Activated CD8-positive, alpha-beta memory T cell treated with anti-CD3 and anti-CD28 coated beads, Interleukin-2, amount 50 U/mL, for 48 hours (primary cell): ENCODE measurements at places on chromosomes 4 and X.

GRCh38 chr4:47032405-47033106 lies 1.2 kb downstream of the GABRB1 start:
- peak; percentile 73 for DNase-seq

DNA sequence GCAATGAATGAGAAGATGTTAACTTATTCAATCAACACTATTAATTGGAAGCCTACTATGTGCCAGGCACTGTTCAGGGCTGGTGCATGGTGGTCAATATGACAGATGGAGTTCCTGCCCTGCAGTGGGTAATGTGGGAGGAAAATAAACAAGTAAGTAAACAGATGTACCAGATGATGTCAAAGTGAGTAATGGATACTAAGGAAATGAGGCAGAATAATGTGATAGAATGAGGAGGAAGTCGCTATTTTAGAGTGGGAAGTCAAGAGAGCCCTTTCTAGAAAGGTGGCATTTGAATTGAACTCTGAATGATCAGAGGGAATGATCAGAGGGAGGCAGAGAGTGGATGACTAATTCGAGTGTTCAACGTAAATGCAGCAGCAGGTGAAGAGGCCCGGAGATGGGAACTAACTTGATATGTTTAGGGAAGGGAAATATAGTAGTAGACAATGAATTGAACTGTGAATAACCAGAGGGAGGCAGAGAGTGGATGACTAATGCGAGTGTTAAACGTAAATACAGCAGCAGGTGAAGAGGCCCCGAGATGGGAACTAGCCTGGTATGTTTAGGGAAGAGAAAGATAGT lies 48.3 kb downstream of the HMGB3 start:
- no peak for DNase-seq

- DNase-seq, result no peak
Measured at GRCh38 chr4:116303736-116304188, 781.6 kb downstream of the TRAM1L1 start.

GRCh38 chr4:182684796-182685195 lies 232.4 kb downstream of the DCTD start:
- no peak for DNase-seq

- DNase-seq, result no peak
Measured at GRCh38 chr4:100424376-100424775, 93.4 kb downstream of the EMCN start.

DNA sequence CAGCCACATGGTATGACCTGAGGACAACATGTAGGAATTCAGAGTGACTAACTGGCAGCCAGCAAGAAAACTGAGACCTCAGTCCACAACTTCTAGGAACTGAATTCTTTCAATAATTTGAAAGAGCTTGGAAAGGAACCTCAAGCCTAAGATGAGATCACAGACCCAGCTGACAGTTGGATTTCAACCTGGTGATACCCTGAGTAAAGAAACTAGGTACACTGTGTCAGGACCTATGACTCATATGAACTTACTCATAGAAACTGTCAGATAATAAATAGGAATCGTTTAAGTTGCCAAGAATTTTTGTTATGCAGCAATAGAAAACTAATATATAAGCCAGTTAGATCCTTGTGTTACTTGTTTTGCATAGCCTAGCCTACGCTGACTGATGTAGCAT lies 102.4 kb upstream of the DCAF12L1 start:
- no peak for DNase-seq

DNA sequence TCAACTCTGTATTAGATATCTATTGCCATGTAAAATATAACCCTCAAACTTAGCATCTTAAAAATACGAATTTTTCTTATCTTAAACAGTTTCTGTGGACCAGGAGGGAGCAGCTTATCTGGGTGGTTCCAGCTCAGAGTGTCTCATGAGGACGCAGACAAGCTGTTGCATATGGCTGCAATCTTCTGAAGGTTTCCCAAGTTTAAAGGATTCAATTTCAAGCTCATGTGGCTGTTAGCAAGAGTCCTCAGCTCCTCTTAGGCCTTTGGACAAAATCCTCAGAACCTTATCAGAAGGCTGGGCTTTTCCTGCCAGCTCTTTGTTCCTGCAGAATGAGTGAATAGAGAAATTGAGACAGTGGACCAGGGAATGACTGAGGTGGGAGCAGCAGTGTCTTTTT lies 2.8 kb upstream of the CTSO start:
- DNase-seq, result no peak

- DNase-seq, result no peak
Measured at GRCh38 chrX:17831255-17831654, 29.8 kb downstream of the RAI2 start.

DNA sequence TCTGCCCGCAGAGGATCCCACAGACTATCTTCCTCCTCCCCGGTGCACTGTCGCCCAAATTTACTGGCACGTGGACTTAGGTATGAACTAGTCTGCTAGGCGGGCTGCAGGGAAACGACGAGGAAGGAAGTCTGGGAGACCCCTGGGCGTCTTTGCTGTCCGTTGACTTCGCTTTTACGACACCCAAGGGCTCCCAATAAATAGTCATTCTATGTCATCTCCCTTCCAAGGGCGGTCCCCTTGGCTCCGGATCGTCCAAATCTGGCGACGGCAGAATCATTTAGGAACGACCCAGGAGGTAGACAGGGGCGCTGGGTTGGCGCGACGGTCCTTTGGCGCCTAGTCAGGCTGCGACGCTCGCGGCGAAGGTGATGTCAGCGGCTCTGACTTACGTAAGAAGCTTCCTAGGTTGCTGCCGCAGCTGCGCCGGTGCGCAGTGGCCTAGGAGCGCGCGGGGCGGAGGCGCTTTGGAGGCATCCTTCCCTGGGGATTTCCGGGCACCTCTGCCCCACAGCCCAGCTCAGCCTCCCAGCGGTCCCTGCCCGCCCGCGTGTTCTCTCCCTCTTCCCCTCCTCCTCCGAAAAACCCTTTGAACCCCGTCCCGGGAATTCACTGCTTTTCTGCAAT lies 2.2 kb downstream of the NHS start:
- DNase-seq, result peak; percentile 58

DNA sequence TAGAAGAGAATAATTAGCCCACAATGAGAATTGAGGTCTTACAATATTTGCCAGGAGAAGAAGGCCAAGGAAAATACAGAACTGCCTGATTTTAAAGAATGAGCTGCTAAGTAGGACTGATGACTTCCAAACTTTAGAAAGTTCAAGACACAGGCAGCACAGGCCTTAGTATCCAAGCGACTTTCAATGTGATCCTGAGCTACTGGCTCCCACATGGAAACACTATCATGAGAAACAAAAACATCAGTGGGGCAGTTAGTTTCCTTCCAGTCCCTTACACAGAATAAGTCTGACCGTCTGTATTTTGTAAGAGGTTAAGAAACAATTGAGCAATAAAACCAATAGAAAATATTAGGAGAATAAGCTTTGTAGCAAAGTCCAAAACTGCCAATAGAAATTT lies 251.4 kb downstream of the COL25A1 start:
- DNase-seq, result no peak

- no peak for DNase-seq
Measured at GRCh38 chr4:56147371-56147770, 198.6 kb downstream of the CEP135 start.

DNA sequence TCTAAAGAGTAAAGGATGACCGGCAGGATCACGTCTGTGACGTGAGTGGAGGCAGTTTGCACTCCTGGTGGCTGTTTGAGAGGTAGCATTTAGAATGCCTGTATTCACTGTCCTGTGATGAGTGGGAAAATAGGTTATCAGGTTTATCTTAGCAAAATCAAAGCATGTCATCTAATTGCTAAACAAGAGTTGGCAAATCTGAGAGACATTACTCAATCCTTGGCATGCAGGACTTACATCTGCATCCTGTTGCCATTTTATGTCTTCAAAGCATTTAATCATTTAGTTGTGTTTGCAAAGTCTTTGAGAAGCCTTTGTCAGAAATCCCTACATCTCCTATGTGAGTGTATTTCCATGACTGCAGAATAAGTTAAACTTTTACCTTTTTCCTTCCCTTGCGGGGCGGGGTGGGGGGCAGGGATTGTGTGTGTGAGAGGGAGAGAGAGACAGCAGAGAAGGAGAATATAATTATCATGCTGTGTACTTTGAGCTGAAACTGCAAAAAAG lies 41.4 kb upstream of the MSANTD1 start:
- DNase-seq, result no peak

- DNase-seq, result no peak
Measured at GRCh38 chr4:13413729-13414437, 70.3 kb downstream of the RAB28 start.

GRCh38 chr4:71267244-71267643 lies 71.6 kb upstream of the SLC4A4 start:
- DNase-seq, result no peak

- no peak for DNase-seq
Measured at GRCh38 chrX:154419189-154419588, 7.8 kb downstream of the TAFAZZIN start.

DNA sequence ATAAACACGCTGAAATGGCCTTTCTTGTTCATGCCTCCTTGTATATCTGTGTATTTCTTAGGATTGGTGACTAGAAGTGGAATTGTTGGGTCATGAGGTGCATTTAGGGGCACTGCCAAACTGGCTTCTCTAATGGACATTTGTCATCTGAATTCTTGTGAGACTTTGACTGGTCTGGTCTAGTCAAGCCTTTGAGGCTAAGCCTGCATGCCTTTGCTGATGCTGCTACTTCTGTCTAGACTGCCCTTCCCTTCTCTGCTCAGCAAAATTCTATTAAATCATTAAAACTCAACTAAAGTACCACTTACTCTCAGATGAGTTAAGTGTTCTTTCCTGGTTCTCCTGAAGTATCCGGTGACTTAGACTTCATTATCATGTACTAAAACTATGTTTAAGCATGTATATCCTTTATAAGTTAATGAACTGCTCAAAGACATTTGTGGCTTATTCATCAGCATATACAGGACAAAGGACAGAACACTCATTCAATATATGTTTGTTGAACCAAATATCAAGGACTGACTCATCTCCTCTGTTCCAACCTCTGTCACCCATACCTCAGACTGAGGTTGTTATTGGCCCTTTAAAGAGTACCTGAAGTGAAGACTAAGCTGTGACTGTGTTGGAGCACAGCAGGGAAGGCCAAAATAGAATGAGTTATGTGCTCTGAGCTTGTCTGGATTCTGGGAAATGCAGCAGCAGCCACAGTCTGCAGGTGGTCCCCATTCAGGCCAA lies 9.0 kb downstream of the TCEAL1 start:
- no peak for DNase-seq

DNA sequence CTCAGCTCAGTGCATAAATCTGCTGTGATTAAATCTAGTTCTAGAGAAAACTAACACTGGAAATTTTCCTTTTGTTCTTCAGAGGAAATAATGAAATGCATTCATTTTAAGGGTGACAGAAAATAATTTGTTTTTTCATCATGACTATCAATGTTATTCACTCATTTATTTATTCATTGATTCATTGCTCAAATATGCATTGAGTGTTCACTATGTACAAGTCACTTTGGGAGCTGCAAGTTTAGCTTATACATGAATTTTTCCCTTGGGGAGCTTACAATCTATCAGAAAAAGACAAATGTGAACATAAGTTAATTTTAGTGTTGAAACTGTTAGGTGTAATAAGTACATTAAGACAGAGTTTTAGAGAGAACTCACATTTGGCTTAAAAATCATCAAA lies 897.8 kb downstream of the CENPC start:
- no peak for DNase-seq

GRCh38 chr4:106063009-106063408 lies 167.7 kb downstream of the NPNT start:
- no peak for DNase-seq

DNA sequence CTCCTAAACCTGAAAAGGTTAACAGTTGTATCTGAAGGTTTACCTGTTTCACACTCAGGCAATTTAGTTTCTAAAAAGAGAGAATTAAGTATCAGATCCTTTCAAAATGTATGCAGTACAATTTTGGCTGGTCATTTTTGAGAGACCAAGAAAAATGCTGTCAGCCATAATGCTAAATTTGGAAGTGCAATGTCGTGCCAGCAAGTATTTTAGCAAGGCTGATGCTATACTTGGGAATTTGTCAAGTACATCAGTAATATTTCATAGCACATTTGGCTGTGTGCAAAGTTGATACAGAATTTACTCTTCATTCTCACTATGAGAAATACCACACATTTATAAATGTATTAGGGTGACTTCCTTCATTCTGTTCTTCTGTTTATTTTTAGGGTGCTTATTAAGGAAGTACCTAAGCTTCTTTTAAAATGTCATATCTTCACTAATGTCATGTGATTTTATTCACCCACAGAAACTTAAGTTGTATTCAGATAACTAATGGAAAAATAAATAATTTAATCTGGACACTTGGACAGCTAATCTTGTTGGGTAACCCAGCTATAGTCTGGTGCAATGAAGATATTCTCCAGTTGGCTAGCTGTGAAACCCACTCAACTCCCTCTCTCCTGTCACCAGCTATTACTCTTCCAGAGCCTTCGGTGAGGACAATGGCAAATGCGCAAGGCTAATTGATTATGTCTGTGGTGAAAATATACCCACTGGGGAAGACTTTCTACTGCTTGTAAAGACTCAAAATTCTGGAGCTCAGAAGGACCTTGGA lies 84.2 kb upstream of the TLL1 start:
- no peak for DNase-seq

DNA sequence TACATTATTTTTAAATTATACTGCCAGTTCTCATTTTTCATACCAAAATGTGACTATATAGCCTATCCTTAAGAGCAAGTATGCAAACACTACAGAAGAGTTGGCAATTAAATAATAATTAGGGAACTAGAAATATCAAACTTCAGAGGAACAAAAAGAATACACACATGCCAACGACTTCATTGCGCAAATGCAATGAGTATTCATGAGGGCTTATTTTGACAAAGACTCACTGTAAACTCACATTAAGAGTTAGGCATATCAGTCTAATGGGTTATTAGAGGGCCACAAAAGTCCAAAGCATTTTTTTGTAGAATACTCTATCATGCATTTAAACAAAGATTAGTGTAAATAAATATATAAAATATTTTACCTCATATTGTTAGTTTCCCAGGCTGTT lies 31.6 kb downstream of the SLC10A7 start:
- no peak for DNase-seq

GRCh38 chr4:53349091-53349491 lies 16.8 kb downstream of the SCFD2 start:
- no peak for DNase-seq

- DNase-seq, result no peak
Measured at GRCh38 chr4:6132716-6133115, 67.6 kb downstream of the JAKMIP1 start.

- DNase-seq, result no peak
Measured at GRCh38 chr4:70945452-70946055, 43.4 kb downstream of the MOB1B start.

DNA sequence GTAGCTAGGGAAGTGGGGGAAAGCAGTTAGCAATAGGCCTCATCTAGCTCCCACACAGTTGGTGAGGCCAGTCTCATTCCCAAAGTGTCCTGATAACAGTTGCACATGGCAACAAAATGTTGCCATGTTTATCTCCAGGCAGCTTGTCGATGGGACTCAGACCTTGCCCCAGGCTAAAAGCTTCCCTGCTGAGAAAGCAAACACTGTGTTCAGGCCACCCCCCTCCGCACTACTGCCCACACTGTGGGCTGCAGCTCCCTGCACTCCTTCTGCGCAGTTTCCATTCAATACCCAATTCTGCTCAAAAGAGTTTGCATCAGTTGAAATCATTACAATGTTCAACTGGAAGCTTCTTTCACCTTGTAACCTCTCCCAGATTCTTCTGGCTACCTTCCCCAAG lies 287.8 kb upstream of the GK2 start:
- DNase-seq, result no peak
